NCI-H2081 (cell line): ENCODE measurements at places on chromosomes 13 and 19.

DNA sequence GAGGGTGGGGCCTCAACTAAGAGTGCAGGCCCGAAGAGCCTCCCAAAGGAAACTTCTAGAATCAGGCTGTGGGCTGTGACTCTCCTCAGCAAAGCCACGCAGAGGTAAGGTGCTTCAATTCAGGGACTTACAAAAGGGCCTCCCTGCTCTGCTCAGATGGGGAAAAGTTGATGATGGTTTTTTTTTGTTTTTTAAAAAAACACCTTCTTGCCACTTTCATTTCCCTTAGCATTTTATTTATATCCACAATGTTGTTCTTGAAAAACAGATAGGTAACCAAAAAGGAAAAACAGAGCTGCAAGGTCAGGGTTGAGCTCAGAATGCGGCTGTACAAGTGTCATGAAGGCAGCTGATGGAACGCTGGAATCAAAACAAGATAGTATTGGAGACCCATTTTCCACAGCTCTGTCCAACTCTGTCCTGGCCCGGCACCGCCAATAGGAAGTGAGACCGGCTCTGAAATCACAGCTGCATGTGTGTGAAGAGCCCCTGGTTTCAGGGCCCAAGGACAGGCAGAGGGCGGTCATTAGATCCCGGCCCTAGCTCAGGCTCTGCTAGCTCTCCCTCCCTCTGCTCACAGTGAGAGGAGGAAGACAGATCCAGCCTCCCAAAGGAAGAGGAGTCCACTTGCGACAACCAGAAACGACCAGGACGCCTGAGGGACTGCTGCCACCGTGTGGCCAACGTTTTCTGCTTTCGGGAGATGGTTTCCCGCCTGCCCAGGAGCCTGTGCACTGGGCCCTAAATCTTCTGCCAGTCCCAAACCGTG is 58.3 kb downstream of the KLF2 start:
- peak; percentile 24 for DNase-seq

- DNase-seq: no peak
Measured at GRCh38 chr19:33957804-33958203, 161.1 kb downstream of the KCTD15 start.

DNA sequence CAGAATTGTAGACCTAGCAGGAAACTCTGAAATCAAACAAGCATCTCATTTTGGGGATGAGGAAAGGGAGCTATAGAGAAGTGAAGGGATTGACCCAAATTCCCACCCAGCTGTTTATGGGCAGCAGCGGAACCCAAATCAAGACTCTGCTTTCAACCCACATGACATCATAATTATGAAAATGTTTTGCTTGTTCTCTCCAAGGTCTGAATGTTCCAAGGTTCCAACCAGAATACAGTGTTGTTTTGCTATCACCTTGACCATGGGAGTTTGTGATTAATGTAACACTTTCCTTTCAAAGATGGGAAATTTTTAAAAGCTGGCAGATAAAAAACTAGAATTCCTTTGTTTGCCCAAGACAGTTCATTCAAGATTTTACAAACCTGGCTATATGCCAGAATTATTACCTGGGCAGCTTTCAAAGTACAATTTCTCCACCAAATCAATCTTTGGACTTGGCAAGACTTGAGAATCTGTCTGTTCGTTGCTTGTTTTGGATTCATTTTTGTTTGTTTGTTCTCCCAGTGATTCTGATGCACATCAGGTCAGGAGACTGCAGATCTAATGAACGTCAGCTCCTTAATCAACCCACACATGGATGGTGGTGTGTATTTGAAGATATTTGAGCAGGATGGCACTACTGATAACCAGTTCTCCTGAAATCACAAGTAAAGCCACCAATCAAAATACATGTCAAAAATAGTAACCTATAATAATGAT is 322.7 kb downstream of the FOXO1 start:
- DNase-seq: no peak

DNA sequence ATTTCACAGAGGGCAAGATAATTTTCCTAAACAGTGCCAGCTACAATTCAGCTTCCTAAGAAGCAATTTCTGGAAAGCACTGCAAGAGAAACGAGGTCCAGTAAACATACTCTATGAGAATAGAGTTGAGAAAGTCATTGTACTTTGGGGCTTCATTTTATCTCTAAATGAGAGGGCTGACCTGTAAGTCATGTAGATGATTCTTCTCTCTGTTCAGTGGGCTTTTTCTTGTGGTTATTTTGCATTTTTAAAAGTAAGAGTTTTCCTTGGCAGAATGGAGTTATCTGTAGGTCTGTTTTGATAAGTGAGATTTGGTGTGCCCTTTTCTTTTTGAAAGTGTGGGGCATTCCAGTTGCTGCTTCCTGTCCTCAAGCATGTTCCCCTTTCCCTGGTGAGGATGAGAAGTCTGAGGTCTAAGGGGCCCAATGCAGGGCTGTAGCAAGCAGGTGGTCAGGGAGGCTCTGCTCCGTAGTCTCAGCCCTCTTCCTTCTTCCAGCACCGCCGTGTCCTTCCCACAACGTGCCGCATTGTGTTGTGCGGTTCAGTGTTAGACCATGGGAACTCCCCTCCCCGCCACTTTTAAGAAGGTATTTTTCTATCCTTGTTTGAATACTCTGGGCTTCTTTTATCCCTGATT is 86.3 kb downstream of the ARHGEF7 start:
- DNase-seq: no peak

GRCh38 chr13:98476538-98476966 is 100.4 kb downstream of the STK24 start:
- no peak for DNase-seq

GRCh38 chr13:28636069-28636468 is 22.9 kb upstream of the POMP start:
- DNase-seq: no peak

- DNase-seq: no peak
Measured at GRCh38 chr13:30739761-30740642, 4.7 kb downstream of the ALOX5AP start.

GRCh38 chr19:18985257-18985656 is 44.2 kb upstream of the HOMER3 start:
- DNase-seq: no peak

GRCh38 chr13:62176051-62176450 is 760.4 kb upstream of the PCDH20 start:
- DNase-seq: no peak

GRCh38 chr13:98435376-98435775 is 141.5 kb downstream of the STK24 start:
- DNase-seq: no peak

- no peak for DNase-seq
Measured at GRCh38 chr19:52592301-52592700, 22.2 kb downstream of the ZNF701 start.

DNA sequence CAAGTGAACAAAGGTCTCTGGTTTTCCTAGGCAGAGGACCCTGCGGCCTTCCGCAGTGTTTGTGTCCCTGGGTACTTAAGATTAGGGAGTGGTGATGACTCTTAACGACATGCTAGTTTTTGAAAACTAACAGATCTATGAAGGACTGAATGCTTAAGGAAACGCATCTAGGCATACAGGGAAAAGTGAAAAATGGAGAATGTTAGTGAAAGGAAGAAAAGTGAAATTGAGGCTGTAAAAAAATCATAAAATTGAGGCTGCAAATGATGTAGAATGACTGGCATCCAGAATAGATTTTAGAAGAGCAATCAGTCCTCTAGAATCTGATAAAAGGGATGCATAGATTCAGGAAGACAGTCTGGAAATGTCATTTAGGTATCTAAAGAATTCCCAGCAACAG is 3.5 kb downstream of the ZNF260 start:
- no peak for DNase-seq

DNA sequence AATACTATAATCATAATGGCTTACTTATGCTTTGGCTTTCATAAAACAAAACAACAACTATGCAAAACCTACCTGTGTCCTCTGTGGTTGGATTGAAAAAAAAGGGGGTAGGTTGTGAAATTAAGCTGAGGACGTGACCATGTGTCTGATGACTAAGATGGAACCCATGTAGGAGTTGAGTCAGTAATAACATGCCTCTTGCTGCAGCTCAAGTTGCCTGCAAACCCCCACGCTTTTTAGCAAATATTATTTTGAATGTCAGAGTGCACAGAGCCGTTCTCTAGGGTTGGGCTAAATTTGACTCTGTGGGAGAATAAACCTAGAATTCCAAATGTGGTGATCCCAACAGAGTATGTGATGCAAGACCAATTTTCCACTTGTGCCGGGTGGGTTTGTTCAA is 209.3 kb downstream of the KCNRG start:
- no peak for DNase-seq

DNA sequence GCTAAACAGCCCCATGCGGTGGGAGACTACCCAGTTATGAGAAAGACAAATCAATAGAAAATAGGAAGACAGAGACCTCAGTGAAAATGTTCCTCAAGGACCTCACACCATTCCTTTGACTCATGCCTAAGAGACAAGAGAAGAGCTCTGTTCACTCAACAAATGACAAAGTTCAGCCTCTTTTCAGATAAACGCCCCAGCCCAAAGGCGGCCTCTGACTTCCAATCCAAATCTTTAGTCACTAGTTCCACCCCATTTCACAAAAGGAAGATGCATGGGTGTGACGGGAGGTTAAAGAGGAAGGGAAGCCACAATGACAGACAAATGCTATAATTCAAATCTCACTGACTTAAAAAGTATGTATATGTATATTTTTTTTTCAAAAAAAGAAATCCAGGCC is 8.1 kb downstream of the CARS2 start:
- no peak for DNase-seq

GRCh38 chr19:3844596-3844995 is 24.2 kb downstream of the ZFR2 start:
- DNase-seq: no peak

- DNase-seq: no peak
Measured at GRCh38 chr13:111336666-111337065, 16.2 kb downstream of the TEX29 start.

GRCh38 chr13:48859272-48860105 is 116.2 kb upstream of the FNDC3A start:
- DNase-seq: no peak

DNA sequence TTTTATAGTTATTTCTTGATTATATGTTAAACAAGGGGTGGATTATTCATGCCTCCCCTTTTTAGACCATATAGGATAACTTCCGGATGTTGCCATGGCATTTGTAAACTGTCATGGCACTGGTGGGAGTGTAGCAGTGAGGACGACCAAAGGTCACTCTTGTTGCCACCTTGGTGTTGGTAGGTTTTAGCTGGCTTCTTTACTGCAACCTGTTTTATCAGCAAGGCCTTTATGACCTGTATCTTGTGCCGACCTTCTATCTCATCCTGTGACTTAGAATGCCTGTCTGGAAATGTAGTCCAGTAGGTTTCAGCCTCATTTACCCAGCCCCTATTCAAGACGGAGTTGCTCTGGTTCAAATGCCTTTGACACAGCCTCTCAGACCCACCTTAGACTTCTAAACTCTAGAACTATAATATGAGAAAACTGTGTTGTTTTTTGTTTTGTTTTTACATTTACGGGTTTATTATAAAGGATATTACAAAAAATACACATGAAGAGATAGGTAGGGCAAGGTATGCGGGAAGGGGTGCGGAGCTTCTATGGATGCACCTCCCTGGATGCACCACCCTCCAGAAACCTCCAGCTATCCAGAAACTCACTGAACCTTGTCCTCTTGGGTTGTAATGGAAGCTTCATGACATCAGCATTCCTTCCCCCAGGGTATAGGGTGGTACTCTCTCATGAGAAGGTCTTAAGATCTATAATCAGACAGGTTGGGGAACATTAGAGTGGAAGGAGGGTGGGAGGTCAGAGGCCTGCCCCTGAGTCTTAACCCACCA is 15.8 kb upstream of the SPRYD7 start:
- no peak for DNase-seq

- DNase-seq: no peak
Measured at GRCh38 chr13:55516610-55517009, 1624.1 kb upstream of the PRR20A start.

GRCh38 chr13:59178344-59178743 is 985.4 kb downstream of the DIAPH3 start:
- no peak for DNase-seq

GRCh38 chr13:109333893-109334651 is 452.3 kb downstream of the IRS2 start:
- DNase-seq: no peak

GRCh38 chr19:38657633-38658222 is 10.3 kb downstream of the ACTN4 start:
- DNase-seq: no peak

GRCh38 chr13:111034811-111035210 is 80.3 kb upstream of the ARHGEF7 start:
- DNase-seq: no peak

DNA sequence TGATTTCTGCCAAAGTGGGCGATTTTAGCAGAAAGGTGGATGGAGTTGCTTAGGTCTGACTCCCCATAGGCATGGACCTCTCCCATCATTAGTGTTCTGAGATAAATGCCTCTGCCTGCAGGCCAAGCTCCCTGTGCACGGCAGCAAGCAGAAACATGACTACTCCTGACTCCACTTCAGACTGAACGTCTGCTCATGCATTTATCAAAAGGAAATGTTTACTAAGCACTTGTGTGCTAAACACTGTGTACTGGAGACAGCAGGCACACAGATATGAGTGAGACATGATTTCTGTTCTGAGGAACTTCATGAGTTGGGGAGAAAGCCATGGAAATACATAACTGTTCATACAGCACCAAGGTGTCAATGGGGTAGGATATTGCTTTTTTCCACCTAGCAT is 149.6 kb downstream of the MIPEP start:
- no peak for DNase-seq

DNA sequence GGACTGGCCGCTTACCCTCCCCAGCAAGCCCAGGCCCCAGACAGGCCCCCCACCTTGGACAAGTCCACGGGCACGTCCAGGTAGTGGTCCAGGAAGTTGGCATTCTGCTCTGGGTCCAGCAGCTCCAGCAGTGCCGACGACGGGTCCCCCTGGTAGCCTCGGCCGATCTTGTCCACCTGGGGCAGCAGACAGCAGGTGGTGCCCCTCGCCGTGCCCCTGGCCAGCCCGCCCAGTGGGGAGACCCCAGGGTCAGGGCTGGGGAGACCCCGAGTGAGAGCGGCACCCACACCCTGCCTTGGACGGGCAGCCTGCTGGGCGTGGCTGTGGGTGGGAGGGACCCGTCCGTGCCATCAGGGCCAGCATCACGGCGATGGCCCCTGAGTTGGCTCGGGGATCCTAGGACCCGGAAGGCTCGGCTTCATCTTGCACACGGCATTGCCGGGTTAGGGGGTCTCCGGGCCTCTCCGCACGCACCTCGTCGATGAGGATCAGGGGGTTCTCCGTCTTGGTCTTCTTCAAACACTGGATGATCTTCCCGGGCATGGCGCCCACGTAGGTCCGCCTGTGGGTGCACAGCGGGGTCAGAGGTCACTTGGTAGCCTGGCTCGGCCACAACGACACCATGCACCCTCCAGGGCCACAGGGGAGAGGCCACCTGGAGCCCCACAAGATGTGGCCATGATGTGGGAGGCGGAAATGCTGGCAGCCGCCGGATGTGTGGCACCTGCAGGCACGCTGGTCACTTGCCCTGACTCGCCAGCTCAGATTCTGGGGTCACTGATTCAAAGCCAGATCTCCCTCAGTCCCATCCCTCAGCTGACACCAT is 6.3 kb downstream of the RPL36 start:
- no peak for DNase-seq

- DNase-seq: no peak
Measured at GRCh38 chr19:41193430-41194156, 574 bp downstream of the CYP2S1 start.

GRCh38 chr19:9178901-9179300 is at the start of gene OR7D2:
OR7D2 (plus strand) TSS chr19:9178979; CDS start chr19:9185782, 6,803 bp downstream.
- DNase-seq: no peak

- no peak for DNase-seq
Measured at GRCh38 chr19:5772416-5772815, 12.1 kb downstream of the PRR22 start.
